ENCODE measurements at places on chromosomes 1 and 21.

DNA sequence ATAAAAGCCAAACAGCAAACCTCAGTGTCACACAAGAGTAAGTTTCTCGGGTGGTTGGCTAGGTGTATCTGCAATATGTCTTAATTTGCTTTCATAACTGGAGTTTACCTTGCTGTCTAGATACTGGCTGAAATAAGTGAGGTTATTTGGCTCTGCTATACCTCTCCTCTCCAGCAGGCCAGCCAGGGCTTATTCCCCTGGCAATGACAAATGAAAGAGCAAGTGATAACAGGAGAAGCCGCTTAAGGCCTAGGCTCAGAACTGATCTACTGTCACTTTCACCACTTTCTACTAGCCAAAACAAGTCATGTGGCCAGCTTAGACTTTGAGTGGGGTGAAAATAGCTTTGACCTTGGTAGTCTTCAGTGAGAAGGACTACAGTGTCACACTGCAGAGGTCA lies 4.8 kb upstream of the RPE65 start:
- no peak for DNase-seq

DNA sequence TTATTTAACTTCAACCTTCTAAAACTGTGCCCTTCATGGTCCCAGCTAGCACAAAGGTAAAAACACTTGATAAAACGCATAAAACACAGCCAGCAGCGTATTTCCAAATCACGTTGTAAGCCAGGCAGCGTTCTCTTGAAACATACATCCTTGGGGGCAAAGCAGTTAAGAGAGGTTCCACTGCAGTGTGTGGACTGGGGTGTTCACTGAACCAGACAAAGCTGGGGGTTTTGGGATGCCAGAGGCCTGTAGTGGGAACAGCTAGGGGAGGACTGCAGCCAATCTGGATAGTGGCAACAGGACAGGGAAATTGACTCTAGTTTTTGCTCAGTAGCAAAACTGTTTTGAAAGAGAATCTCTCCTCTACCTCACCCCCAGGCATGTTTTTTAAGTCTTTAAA lies 21.5 kb upstream of the ATP5PO start:
- DNase-seq: no peak

DNA sequence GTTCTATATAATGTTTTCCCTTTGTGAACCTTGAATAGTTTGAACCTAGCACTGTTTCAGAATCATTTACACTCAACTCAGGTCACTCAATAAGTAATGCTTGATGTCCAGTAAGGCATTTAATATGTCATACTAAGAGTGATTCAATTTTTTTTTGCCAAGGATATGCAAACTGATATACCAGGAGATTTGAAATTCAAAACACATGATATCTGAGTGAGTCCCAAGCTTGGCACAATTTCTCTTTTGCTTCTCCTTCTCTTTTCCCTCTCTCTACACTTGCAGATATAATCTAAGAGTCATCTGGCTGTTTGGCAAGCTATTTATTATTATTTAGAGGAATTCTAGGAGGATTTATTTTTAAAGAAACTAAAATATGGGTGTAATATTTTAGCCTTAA lies 61.6 kb upstream of the SPAG17 start:
- DNase-seq: no peak

- DNase-seq: no peak
These were observed 12.0 kb upstream of the PHLDA3 start for GRCh38 chr1:201481004-201481380.

- no peak for DNase-seq
These were observed 68.0 kb downstream of the CD58 start for GRCh38 chr1:116502671-116503314.

DNA sequence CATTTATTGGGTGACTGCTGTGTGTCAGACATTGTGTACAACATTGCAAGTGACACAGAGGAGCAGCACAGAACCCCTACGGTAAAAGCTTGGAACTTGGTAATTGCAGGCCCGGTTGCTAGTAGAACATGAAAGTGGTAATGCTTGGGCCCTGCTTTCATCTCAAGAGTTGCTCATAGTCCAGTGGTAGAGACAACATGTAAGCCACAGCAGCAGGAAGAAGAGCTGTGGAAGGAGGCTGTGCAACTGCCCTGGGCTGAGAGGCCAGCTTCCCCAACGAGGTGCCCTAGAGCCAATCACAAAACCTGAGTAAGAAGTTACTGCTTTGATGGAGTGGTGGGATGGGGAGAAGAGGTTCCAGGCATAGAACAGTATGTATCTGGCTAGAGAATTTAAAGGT lies 18.4 kb downstream of the CNIH4 start:
- DNase-seq: no peak

GRCh38 chr1:204446413-204447111 lies 34.9 kb upstream of the PPP1R15B start:
- DNase-seq: peak; percentile 50

- no peak for DNase-seq
These were observed 204.2 kb upstream of the CAMK1G start for GRCh38 chr1:209379280-209379679.

GRCh38 chr1:53620061-53620855 lies 118.7 kb downstream of the GLIS1 start:
- DNase-seq: no peak

GRCh38 chr1:187621951-187622350 lies 793.2 kb downstream of the PLA2G4A start:
- DNase-seq: no peak
